Endodermal cell (in vitro differentiated cells): ENCODE measurements at places on chromosomes 16 and 17.
A peak's percentile ranks its signal among the peaks of the same experiment; 100 is the strongest.

DNA sequence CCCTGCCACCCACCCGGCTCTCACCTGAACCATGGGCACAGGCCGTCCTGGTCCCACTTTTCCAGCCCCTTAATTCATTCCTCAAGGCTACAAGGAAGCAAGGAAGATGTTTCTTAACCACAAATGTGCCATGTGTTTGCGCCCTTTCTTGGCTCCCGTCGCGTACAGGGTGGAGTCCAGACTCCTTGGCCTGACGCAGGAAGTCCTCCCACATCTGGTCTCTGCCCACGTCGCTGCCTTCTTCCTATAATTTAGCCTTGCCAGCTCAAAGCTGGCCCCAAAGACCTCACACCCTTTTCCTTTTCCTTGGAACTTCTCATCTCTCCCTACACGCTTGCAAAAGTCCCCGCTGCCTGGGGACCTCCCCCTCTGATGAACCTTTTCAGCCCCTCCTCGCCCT, 38.8 kb upstream of the BHLHA9 start:
- DNase-seq = no peak

DNA sequence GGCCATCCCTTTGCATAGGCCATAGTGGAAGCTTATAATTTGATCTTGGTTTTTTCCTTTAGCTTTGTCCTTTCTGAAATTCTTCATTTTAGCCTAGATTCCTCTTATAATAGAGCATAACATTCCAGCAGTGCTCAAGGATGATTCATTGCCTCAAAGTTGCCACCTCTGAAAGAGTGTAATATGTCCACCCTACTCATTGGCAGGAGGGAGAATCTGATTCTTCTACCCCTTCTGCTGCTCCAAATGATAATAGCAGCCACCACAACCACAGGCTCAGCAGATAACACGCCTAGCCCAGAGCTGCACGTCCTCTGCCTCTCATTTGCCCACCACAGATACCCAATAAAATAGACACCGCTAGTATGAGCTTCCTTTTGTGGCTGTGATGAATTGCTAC, 337.4 kb upstream of the HSBP1 start:
- no peak for DNase-seq

GRCh38 chr17:50519141-50519834, 11.0 kb downstream of the MYCBPAP start:
- DNase-seq = no peak

GRCh38 chr17:73192206-73192893, 505 bp upstream of the COG1 start:
- peak; percentile 93 for DNase-seq

- no peak for DNase-seq
Measured at GRCh38 chr16:53985861-53986260, 281.9 kb downstream of the FTO start.

- DNase-seq = no peak
Measured at GRCh38 chr17:81018044-81018802, 16.7 kb upstream of the BAIAP2 start.

GRCh38 chr17:72887917-72888316, 204.6 kb downstream of the SLC39A11 start:
- no peak for DNase-seq
